ENCODE measurements at places on chromosomes 11 and 22. TPM values are rescaled to one million over a fixed set of nuclear protein-coding genes. Genes with fewer than 3 reads are reported as not detected.

Gene CDC42BPG
- total RNA-seq: 0.92 TPM

Gene HDHD5
- 29.4 TPM for total RNA-seq

Gene IGF2
- total RNA-seq: 191 TPM

Gene NPAT
- total RNA-seq: 17.3 TPM

Gene CAT
- total RNA-seq: 22.6 TPM

Gene VSTM5
- total RNA-seq: 1.8 TPM

Gene TRIM21
- total RNA-seq: 11.7 TPM

Gene TCN2
- 6.0 TPM for total RNA-seq

Gene DRD4
- not detected for total RNA-seq

Gene ADAMTS8
- 0.21 TPM for total RNA-seq

Gene OR8D1
- total RNA-seq: 0.28 TPM

Gene FGF3
- not detected for total RNA-seq

Gene SLC22A9
- total RNA-seq: 0.25 TPM

Gene ZNF215
- total RNA-seq: 3.1 TPM

Gene MCHR1
- total RNA-seq: 3.8 TPM

Gene CREB3L1
- 1.2 TPM for total RNA-seq

Gene CARD16
- 1.7 TPM for total RNA-seq

Gene SOX10
- total RNA-seq: 1.5 TPM

Gene DDX6
- 169 TPM for total RNA-seq

Gene APOA5
- total RNA-seq: not detected

Gene BARX2
- total RNA-seq: 0.14 TPM

Gene LRP4
- total RNA-seq: 3.7 TPM

Gene SPTBN2
- 46.3 TPM for total RNA-seq

Gene SMIM38
- 1.2 TPM for total RNA-seq

Gene OR8G5
- total RNA-seq: not detected

Gene RHOD
- 0.24 TPM for total RNA-seq

Gene ASCL2
- total RNA-seq: 0.47 TPM

Gene POU2AF3
- 1.6 TPM for total RNA-seq

Gene SLC6A5
- 5.2 TPM for total RNA-seq

Gene NPAS4
- 12.7 TPM for total RNA-seq

Gene MAP6
- total RNA-seq: 125 TPM

Gene NAV2
- total RNA-seq: 0.54 TPM

Gene GRM5
- 4.6 TPM for total RNA-seq

Gene SAA1
- total RNA-seq: not detected

Gene OR4D5
- not detected for total RNA-seq

Gene KRTAP5-10
- total RNA-seq: 0.26 TPM

Gene ZC3H7B
- total RNA-seq: 46.9 TPM

Gene OR52E4
- 0.39 TPM for total RNA-seq

Gene MYO18B
- 0.97 TPM for total RNA-seq

Measured in motor neuron (in vitro differentiated cells).